ENCODE measurements at places on chromosomes 3 and 15. TPM values are rescaled to one million over a fixed set of nuclear protein-coding genes. Genes with fewer than 3 reads are reported as not detected.

ADCY5 gene
- 0.13 TPM for total RNA-seq

MCCC1 gene
- total RNA-seq, result 23.9 TPM

KLHL25 gene
- total RNA-seq, result 5.7 TPM

GRK7 gene
- total RNA-seq, result not detected

ITPKA gene
- total RNA-seq, result 0.91 TPM

TMC3 gene
- total RNA-seq, result 0.20 TPM

LTF gene
- total RNA-seq, result 1.7 TPM

TMPRSS7 gene
- not detected for total RNA-seq

OXSM gene
- 9.8 TPM for total RNA-seq

GABRG3 gene
- total RNA-seq, result not detected

C3orf22 gene
- total RNA-seq, result not detected

ESYT3 gene
- total RNA-seq, result 0.07 TPM

IL12A gene
- total RNA-seq, result 3.7 TPM

COL8A1 gene
- total RNA-seq, result 133 TPM

LRTM1 gene
- not detected for total RNA-seq

PRSS50 gene
- total RNA-seq, result not detected

GOLGA8B gene
- 14.3 TPM for total RNA-seq

EXD1 gene
- not detected for total RNA-seq

PRICKLE2 gene
- total RNA-seq, result 35.4 TPM

RASL12 gene
- total RNA-seq, result 0.39 TPM

SAMD7 gene
- not detected for total RNA-seq

HCLS1 gene
- total RNA-seq, result 0.76 TPM

CELF6 gene
- 0.23 TPM for total RNA-seq

RMDN3 gene
- total RNA-seq, result 21.3 TPM

MORC1 gene
- total RNA-seq, result not detected

RLBP1 gene
- not detected for total RNA-seq

ITGA11 gene
- 190 TPM for total RNA-seq

MCF2L2 gene
- 0.33 TPM for total RNA-seq

IGF2BP2 gene
- 39.6 TPM for total RNA-seq

UBE3A gene
- 84.6 TPM for total RNA-seq

LTK gene
- 0.07 TPM for total RNA-seq

PTPN9 gene
- total RNA-seq, result 27.6 TPM

FBN1 gene
- total RNA-seq, result 2,749 TPM

GOLGA8S gene
- 0.10 TPM for total RNA-seq

SRGAP3 gene
- total RNA-seq, result 7.6 TPM

GPR62 gene
- total RNA-seq, result 0.07 TPM

ZDHHC19 gene
- total RNA-seq, result not detected

GOLGA6L22 gene
- not detected for total RNA-seq

SPATA12 gene
- total RNA-seq, result not detected
